Aortic smooth muscle cell (primary cell): ENCODE measurements at places on chromosomes 12 and 14. TPM values are rescaled to one million over a fixed set of nuclear protein-coding genes. Genes with fewer than 3 reads are reported as not detected.

KLRK1 gene
- total RNA-seq, result not detected in 2 replicates

CMKLR1 gene
- total RNA-seq, result 6.5 and 15.3 TPM in 2 replicates

RIN3 gene
- total RNA-seq, result 2.1 and 2.7 TPM in 2 replicates

GLIPR1L1 gene
- total RNA-seq, result not detected in 2 replicates

KLRD1 gene
- 0.06 and 0.13 TPM in 2 replicates for total RNA-seq

MYO1H gene
- total RNA-seq, result not detected in 2 replicates

TAS2R8 gene
- total RNA-seq, result not detected in 2 replicates

C1S gene
- total RNA-seq, result 215 and 232 TPM in 2 replicates

L3HYPDH gene
- total RNA-seq, result 30.6 and 35.4 TPM in 2 replicates

KLHL42 gene
- 28.8 and 35.9 TPM in 2 replicates for total RNA-seq

CLEC2A gene
- total RNA-seq, result not detected in 2 replicates

CCDC197 gene
- not detected in 2 replicates for total RNA-seq

SERPINA9 gene
- total RNA-seq, result not detected in 2 replicates

PRIMA1 gene
- total RNA-seq, result not detected in 2 replicates

MYF5 gene
- not detected in 2 replicates for total RNA-seq
